ENCODE measurements at places on chromosomes 5 and 9.

GRCh38 chr9:128124873-128125579, 2.5 kb downstream of the PTGES2 start:
- peak; percentile 41 for DNase-seq

- no peak for DNase-seq
These were observed 25.8 kb downstream of the RFX3 start for GRCh38 chr9:3500044-3500443.

- DNase-seq: no peak
These were observed 115.4 kb downstream of the MARCHF3 start for GRCh38 chr5:126914801-126915436.

GRCh38 chr5:99060306-99061261, 131.8 kb upstream of the CHD1 start:
- DNase-seq: peak; percentile 67

GRCh38 chr5:39223565-39224156, 4.3 kb upstream of the FYB1 start:
- no peak for DNase-seq

DNA sequence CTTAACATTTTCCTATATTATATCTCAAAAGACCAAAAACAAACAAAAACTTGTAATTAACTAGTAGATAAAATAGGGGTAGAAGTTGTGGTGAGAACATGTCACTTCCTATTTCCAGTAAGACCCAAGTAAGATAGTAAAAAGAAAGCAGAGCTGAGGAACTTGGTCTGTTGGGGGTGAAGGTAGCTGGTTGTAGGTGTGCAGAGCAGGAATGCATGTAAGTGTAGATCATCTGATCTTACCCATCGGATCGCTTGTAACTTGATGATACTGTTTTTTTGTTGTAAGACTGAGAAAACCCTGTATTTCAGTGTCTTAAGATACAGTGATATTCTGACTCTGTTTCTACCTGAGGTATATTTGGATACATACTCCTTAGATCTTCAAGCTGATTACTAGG, 5.7 kb downstream of the SRP19 start:
- DNase-seq: no peak

DNA sequence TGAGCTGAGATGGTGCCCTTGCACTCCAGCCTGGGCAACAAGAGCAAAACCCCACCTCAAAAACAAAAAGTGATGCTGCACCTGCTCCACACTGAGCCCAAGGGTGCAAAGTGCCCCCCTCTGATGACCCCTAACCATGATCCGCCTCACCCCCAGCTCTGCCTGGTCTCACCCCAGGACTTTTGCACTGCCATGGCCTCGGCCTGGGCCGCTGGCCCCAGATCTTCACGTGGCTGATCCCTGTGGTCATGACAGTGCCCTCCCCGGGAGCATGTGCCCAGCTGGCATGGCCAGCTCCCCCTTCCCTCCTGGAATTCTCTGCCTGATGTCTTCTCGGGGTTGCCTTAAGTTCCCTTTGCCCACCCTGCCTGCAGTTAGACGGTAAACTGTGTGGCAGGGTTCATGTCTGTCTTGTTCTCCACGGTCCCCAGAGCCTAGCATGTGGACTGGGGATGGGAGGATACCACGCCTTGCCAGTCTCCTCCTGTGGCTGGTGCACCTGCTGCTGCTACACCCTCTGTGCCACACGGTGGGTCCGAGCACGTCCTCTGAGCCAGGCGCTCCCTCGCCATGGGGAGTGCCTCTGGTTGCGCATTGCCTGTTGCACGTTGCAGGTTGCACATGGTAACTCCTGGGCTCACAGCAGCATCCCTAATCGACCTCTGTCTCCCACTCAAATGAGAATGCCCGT, 77.4 kb upstream of the PPP1R26 start:
- no peak for DNase-seq

DNA sequence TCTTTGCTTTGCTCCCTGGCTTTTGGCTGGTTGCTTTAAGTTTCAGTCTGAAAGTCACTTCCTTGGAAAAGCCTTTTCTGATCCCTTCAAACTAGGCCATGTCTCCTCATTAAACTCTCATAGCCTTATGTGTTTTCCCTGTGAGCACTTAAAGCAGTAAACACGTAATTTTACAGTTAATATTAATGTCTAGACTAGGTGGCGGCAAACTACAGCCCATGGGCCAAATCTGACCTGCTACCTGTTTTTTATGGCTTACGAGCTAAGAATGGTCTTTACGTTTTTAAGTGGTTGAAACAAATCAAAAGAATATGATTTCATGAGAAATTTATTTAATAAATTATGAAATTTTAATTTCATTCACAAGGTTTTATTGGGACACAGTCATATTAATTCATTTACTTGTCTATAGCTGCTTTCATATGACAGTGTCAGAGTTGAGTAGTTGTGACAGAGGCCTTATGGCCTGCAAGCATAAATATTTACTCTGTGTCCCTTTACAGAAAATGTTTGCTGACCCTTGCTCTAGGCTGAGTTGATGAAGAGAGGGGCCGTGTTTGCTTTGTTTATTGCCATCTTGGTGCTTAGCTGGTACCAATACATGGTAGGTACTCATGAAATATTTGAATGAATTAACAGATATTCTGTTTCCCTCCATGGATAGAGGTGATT, 7.4 kb downstream of the SLC44A1 start:
- no peak for DNase-seq

GRCh38 chr9:70600506-70600905, 186.0 kb upstream of the KLF9 start:
- DNase-seq: no peak

GRCh38 chr9:122814545-122814944, 13.8 kb downstream of the PDCL start:
- no peak for DNase-seq

- no peak for DNase-seq
These were observed 124.9 kb downstream of the EHMT1 start for GRCh38 chr9:137743695-137744094.

GRCh38 chr9:130963337-130963908, 24.4 kb upstream of the FIBCD1 start:
- no peak for DNase-seq

DNA sequence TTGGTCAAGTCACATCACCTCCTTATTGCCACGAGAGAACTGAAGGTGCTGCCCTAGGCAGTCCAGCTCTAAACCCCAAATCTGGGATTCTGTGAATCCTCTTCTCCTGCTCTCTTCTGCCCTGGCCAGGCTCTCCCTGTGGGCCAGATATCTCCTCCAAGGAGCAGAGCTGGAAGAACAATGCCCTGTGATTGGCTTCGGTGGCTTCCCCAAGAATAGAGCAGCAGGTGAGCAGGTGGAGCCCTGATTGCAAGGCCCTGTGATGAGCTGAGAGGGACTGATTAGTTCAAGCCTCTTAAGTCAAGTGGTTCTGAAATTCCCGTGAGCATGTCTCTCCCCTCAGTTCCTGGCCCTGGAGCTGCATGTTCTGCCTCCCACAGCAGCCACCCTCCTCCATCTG, 175.3 kb upstream of the BRINP1 start:
- no peak for DNase-seq

- DNase-seq: no peak
These were observed 1.2 kb downstream of the LCN15 start for GRCh38 chr9:136762915-136763648.

DNA sequence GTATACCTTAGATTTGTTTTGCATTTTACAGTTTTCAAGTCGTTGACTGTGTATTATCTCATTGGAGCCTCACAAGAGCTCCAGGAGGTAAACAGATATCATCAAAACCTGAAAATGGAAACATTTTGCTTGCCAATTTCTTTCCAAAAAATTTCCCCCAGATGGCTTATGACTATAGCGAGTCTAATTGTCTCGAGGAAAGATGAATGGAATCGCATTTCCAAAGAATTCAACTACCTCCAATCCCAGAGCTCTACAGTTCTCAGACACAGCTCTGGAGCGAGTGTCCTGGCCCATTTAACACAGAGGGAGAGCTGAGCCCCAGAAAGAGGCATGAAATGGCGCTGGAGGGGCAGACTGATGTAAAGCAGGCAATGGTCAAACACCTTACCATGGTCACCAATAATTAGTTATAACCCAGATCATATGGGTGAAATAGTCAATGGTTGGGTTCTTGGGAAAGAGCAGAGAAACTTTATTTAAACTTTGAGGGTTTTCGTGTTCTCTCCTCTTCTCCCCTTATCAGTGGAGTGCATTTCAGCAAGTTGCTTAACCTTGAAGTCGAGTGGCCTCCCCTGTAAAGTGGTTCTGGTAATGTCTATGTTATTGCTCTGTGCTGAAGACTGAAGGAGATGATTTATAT, 168.2 kb downstream of the ZDHHC21 start:
- DNase-seq: no peak

DNA sequence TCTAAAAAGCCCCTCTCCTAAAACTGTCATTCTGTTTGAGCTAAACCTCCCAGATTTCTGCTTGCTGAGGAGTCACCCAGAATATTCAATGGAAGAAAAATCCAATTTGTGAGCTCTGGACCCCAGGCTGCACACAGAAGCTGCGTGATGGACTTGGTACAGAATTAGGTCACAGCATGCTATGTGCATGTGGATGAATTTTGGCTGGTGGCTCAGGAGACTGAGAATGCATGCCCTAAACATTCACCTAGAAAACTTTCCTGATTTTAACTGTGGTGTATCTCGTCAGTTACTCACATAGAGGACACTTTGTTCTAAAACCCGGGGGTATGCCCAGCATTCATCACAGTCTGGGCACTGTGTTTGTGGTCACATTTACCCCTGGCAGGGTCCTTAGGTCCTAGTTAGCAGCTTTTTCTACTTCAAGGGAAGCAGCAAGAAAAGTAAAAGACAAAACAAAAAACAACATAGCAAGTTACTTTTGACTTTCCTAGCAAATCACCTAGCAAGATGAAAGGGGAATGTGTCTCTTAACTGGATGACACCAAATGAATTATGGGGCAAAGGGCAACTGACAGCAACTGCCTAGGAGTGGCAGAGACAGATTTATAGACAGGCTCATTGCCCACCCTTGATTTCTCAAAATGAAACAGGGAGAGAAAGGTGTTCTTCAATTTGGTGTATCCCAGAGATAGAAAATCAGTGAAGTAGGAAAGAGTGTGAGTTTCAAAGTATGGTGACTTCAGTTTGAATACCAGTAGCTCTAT, 8.3 kb upstream of the SHROOM1 start:
- DNase-seq: no peak

GRCh38 chr5:164027738-164028137, 522.3 kb downstream of the MAT2B start:
- no peak for DNase-seq

GRCh38 chr9:112361601-112362000, 18.3 kb upstream of the HSDL2 start:
- peak; percentile 60 for DNase-seq

- DNase-seq: no peak
These were observed 227.0 kb downstream of the DRD1 start for GRCh38 chr5:175216991-175217390.

GRCh38 chr5:153718713-153719112, 228.2 kb downstream of the GRIA1 start:
- no peak for DNase-seq

DNA sequence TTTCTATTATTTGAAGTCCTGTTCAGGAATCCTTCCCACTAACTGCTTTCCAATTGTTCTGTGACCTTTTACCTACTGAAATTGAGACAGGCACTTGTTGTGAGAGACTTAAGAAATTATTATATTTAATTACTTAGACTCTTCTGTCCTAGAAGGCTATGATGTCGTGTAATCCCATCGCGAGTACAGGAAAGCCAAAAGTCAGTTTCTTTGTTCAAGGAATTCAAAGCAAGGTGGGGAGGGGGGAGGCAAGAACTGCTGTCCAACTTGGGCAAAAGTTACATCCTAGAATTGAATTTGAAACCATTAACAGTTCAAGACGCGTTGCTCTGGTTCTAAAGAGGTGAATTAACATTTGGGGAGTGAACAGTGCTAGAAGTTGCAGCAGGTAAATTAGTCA, 17.9 kb downstream of the NDUFA8 start:
- DNase-seq: no peak

DNA sequence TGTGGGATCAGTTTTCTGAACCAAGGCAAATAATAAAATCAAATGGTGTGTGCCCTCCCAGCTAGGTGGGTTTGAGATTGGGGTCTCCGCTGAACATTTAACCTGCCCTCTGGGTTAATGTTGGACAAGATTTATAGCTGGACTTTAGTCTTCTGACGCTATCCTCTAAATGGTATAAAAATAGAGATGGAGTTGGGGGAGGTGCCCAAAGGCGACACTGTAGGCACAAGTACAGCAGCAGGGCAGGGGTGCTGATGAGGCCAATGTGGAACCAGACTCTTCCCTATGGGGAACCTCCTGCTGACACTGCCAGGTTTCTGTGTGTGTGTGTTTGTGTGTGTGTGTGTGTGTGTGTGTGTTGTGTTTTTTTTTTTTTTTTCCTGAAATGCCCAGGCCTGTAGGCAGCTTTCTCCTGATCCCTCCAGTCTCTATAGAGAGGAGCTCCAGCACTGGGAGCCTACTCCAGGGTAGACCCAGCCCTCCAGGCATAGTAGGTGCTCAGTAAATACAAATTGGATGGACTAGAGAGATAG, 37.9 kb downstream of the PCDH1 start:
- DNase-seq: no peak

- no peak for DNase-seq
These were observed 74.1 kb downstream of the TEK start for GRCh38 chr9:27183131-27183530.

- no peak for DNase-seq
These were observed 55.2 kb downstream of the ERBIN start for GRCh38 chr5:65981548-65981947.

DNA sequence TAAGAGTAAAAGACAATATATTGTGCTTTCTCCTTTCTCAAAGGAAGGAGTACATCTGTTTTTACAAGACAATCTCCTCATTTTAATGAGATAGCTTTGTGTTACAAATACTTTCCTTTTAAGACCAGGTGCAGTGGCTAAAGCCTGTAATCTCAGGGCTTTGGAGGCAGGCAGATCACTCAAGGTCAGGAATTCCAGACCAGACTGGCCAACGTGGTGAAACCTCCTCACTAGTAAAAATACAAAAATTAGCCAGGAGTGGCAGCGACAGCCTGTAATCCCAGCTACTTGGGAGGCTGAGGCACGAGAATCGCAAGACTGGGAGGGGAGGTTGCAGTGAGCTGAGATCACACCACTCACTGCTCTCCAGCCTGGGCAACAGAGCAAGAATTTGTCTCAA, 11.8 kb downstream of the TMEM161B start:
- DNase-seq: no peak

DNA sequence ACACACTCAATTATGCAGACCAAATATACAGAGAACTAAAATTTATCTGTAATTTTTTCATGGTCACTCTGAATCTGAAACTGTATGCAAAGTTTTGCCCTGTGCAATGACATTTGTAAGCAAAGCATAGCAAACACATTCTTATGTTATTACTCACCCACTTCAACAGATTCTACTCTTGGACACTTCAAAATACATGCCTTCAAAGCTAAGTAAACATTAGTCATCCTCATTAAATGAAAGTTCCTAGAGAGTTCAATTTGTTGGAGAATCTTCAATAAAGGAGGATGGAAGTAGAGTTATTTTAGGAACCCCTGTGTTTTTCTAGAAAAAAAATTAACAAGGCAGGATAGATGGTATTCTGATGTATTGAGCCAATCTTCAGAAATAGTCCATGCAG, 639.7 kb upstream of the C9orf72 start:
- no peak for DNase-seq

- no peak for DNase-seq
These were observed 82.9 kb downstream of the RXRA start for GRCh38 chr9:134408939-134409737.

- DNase-seq: no peak
These were observed 24.7 kb downstream of the NR5A1 start for GRCh38 chr9:124482431-124483031.
